HCT116 (cell line): ENCODE measurements at places on chromosomes 6 and 20. TPM values are rescaled to one million over a fixed set of nuclear protein-coding genes. Genes with fewer than 3 reads are reported as not detected.
A peak's percentile ranks its signal among the peaks of the same experiment; 100 is the strongest.

MRPS10 gene
- total RNA-seq: 62.1 TPM

DNA sequence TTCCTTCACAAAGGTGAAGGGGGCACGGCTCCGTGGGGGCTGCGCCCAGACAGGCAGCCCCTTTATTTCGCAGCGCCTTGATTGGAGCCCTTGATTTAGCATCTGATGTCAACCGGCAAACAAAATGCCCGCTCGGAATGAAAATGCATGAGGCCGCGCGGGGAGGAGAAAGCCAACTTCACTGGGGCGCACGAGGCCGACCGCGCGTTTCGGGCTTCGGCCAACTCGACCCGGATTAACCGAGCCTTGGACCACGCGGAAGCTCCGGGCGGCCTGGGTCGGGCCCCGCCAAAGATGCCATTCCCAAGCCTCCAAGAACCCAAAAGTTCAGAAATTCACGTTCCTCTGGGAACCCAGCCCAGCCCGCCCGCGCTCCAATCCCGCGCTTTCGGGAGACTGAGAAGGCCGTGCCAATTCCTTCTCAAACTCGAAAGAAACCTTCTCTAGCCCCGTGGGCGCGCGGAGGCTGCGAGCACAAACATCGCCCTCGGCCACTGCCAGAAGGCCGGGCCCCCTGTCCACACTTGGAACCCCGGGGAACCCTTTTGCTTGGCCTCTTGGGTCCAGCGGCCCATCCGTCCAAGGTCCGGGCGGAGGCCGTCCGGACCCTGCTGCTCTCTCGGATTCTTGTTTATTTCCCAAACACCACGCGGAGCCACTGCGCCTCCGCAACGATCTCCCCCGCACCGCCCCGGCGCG is 879 bp upstream of the INSM1 start:
- DNase-seq: no peak
- H3K4me3 ChIP-seq: no peak overlapping the region
- H3K27me3 ChIP-seq: peaks cover 17% of the 10 kb centered on the region

DNA sequence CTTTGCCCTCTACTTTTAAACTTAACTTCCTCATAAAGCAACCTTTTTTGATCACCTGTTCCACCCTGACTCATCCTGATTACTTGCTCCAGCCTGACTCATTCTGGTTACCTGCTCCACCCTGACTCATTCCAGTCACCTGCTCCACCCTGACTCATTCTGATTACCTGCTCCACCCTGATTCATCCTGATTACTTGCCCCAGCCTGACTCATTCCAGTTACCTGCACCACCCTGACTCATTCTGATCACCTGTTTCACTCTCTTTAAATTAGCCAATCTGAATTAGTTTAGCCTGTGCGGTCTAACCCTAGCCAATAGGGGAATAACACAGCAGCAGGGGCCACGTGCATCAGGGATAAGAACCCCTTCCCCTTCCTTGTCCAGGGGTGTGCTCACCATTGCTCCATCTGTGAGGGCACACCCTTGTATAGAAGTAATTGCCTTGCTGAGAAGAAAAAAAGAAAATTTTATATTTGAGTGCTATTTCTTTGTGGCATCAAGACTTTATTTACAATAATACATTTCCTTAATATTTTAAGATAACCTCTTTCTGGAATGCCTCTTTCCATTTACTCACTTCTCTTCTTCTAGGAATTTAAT is 17.9 kb downstream of the HLA-G start:
- no peaks in the 10 kb centered on the region for H3K27me3 ChIP-seq
- H3K4me3 ChIP-seq: no peak overlapping the region
- H3K36me3 ChIP-seq: no peaks in the 10 kb centered on the region

DNA sequence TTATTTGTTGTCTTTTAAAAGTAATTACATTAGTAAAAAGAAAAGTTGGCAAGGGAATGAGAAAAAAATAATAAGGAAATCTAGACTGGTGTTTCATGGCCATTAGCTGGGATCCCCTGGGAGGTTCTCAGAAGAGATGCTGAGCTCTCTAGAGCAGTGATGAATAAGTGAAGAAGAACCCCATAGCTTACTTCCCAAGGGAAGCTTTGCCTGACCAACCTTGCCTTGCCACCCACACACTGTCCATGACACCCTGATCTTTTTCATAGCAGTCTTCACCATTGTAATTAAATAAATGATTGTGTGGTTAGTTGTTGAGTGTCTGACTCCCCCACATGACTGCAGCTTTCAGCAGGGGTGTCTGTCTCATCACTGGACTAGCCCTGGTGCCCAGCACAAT is 5.9 kb downstream of the C6orf163 start:
- no peaks in the 10 kb centered on the region for H3K27me3 ChIP-seq
- H3K4me1 ChIP-seq: no peaks in the 10 kb centered on the region
- H3K4me3 ChIP-seq: no peak overlapping the region
- no peak overlapping the region for H3K27ac ChIP-seq

GRCh38 chr20:41577129-41578009 is 40.8 kb downstream of the CHD6 start:
- no peak for DNase-seq
- H3K4me1 ChIP-seq: no peaks in the 10 kb centered on the region
- H3K4me3 ChIP-seq: no peak overlapping the region
- no peaks in the 10 kb centered on the region for H3K36me3 ChIP-seq
- H3K27me3 ChIP-seq: no peaks in the 10 kb centered on the region
- no peak overlapping the region for H3K27ac ChIP-seq

MED20 gene
- 26.4 TPM for total RNA-seq

ROS1 gene
- not detected for total RNA-seq

GRCh38 chr6:142440600-142441293 is 138.9 kb downstream of the ADGRG6 start:
- H3K36me3 ChIP-seq: peaks cover 8% of the 10 kb centered on the region
- H3K4me1 ChIP-seq: no peaks in the 10 kb centered on the region
- no peak overlapping the region for H3K4me3 ChIP-seq
- no peak overlapping the region for H3K27ac ChIP-seq
- H3K27me3 ChIP-seq: no peaks in the 10 kb centered on the region
- DNase-seq: no peak

- no peaks in the 10 kb centered on the region for H3K4me1 ChIP-seq
- no peak overlapping the region for H3K27ac ChIP-seq
- no peaks in the 10 kb centered on the region for H3K27me3 ChIP-seq
- no peak overlapping the region for H3K4me3 ChIP-seq
- no peak for DNase-seq
Measured at GRCh38 chr6:108637963-108638362, 77.2 kb downstream of the FOXO3 start.

DNA sequence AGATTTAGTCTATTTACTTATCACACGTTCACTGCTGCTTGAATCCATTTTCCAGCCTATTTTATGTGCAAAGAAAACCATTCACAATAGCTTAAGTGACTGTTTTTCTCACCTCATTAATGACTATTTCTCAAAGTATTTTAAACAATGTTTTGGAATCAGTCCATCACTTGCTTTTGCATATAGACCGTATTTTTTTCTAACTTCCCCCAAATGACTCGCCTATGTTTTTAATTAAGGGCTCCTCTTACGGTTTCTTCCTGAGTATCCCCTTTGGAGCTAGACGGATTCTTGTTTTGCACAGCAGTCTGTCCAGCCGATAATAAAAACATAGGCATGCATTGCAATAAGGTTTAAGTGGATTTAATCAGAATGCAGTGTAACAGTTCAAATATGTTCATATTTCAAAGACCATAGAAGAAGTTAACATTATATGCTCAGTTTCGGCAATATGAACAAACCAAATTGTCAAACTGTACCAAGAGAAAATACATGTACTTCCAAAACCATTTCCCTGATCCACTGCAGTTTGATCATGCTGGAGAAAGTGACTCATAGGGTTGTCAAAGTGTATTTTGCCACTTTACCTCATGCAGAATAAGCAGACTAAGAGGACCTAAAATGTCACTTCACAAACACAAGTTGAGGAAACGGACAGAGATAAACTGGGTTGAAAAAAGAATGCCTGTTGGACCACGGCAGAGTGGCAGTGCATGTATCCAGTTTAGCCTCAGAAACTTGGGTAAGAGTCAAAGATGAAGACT is 66.4 kb downstream of the HMGN3 start:
- no peak overlapping the region for H3K4me3 ChIP-seq
- no peaks in the 10 kb centered on the region for H3K4me1 ChIP-seq
- H3K27me3 ChIP-seq: no peaks in the 10 kb centered on the region
- no peak for DNase-seq

DNA sequence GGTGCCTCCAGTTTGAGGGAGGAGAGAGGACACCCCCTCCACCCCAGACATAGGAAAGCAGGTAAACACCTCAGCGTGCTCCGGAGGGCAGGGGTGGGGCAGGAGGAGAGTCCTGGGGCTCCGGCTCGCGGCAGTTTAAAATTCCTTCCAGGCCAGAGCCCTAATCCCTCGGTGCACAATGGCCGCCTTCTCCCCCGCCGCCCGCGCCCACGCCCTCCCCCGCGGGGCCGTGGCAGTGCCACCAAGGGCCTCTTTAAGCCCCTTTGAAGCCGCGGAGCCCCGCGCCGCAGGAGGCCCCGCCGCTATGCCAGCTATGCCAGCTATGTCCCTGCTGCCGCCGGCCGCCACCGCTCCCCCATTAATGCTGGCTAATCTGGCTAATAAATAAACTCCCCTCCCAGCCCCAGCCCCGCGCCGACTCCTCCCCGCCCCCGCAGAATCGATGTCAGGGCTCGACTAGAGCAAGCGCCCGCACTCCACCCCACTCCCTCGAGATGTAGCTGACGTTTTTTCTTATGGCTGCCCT is 125.1 kb downstream of the MRPL14 start:
- no peaks in the 10 kb centered on the region for H3K27me3 ChIP-seq
- H3K4me1 ChIP-seq: peaks cover 40% of the 10 kb centered on the region
- DNase-seq: no peak
- H3K36me3 ChIP-seq: no peaks in the 10 kb centered on the region
- peak overlapping the region; percentile 64 for H3K4me3 ChIP-seq

- DNase-seq: no peak
- no peak overlapping the region for H3K4me3 ChIP-seq
- no peaks in the 10 kb centered on the region for H3K36me3 ChIP-seq
- no peaks in the 10 kb centered on the region for H3K27me3 ChIP-seq
- H3K27ac ChIP-seq: no peak overlapping the region
- peaks cover under 1% of the 10 kb centered on the region; the same call in 1 of the 2 replicates for H3K4me1 ChIP-seq
Measured at GRCh38 chr6:130895516-130895915, 68.3 kb downstream of the SMLR1 start.

- no peak overlapping the region for H3K4me3 ChIP-seq
- no peaks in the 10 kb centered on the region for H3K36me3 ChIP-seq
- H3K27me3 ChIP-seq: peaks cover 30% of the 10 kb centered on the region
- no peak for DNase-seq
- no peak overlapping the region for H3K27ac ChIP-seq
Measured at GRCh38 chr20:59308493-59309201, 8.2 kb downstream of the EDN3 start.
